C1 segment of cervical spinal cord (tissue), 14 donors: ENCODE measurements at places on chromosomes 3 and 15.

- DNase-seq: peak; percentile 79
Measured at GRCh38 chr3:126356373-126357264, 589 bp downstream of the KLF15 start.

DNA sequence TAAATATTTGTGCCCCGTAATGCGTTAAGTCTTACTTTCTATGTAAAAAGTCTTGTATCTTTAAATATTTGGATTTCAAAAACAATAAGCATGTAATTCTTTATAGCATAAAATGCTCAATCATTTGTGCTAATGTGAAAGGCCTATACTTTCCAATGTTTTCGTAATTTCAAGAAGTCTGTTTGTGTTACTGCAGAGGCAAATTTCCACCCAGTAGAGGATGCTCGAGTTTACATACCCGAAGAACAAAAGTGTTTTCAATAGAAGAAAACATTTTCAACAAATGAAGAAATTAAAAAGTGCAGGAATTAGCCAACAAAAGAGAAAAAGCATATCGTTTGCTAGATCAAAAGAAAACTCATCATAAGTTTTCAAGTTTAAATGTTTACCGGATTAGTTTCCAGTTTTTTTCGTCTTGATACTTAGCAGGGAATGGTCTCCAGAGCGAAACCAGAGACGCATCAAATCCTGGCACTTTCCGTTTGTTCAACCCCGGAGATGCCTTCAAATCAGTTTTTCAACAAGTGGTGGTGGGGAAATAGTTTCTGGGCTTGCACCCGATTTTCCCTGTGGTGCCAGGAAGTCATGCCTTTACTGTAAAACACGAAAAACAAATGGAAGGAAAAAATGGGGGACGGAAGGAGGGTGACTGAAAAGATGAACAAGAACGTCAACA lies 1.0 kb downstream of the CGGBP1 start:
- DNase-seq: no peak

- peak; percentile 78 for DNase-seq
Measured at GRCh38 chr15:68699881-68700454, 120.7 kb downstream of the ANP32A start.

- peak; percentile 42 for DNase-seq
Measured at GRCh38 chr3:44584646-44585501, at the start of gene ZNF660. Gene ZNF660 (plus strand): TSS chr3:44584964. CDS start chr3:44594194, 9,230 bp downstream.

DNA sequence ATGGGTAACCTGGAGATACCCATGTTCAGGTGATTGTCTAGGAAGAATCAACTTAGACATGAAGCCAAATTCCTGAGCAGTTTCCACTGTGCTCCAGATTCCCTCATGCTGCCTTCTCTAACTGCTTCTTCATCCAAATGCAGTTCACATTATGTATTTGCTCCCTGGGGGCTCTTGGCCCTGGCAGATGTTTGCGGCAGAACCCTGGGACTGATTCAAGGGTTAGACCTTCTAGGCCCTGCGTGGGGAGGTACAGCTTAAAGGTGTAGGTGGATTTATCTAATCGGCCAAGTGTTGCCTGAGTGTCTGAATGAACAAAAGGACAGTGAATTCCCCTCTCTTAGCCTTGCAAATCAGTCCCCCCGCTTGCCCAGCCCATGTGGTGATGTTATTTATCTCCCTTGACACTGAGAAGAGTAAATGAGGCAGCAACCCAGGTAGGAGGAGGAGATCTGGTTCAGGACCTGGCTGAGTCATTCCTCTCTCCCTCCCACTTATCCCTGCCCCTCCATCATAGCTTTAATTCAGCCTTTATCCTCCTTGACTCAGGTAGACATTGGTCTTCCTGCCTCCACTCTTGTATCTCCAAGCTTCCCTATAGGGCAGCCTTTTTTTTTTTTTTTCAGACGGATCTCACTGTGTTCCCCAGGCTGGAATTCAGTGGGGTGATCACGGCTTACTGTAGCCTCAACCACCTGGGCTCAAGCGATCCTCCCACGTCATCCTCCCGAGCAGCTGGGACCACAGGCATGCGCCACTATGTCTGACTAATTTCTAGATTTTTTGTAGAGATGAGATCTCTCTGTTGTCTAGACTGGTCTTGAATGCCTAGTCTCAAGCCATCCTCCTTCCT lies 54.8 kb downstream of the MAGEF1 start:
- DNase-seq: no peak

GRCh38 chr3:107561980-107562379 lies 39.2 kb downstream of the BBX start:
- DNase-seq: no peak

DNA sequence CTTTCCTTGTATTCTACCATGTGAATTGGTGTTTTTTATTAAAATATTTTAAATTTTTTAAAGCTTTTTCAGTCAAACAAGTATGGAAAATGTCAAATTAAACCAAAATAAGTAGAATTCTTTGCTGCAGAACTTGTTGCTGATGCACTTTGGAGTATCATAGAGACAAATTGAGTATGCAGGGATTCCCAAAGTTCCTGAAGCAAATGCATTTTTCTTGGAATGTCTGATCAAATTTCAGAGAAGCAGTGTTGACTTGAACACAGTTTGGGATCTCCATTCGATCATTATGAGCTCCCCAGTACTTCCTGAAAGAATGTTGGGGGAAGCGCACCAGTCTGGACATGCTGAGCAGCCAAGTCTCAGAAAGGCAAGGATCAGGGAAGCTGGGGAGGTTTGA lies 517.8 kb upstream of the CFAP20DC start:
- DNase-seq: no peak

- no peak for DNase-seq
Measured at GRCh38 chr3:54527521-54527920, 400.3 kb downstream of the LRTM1 start.

DNA sequence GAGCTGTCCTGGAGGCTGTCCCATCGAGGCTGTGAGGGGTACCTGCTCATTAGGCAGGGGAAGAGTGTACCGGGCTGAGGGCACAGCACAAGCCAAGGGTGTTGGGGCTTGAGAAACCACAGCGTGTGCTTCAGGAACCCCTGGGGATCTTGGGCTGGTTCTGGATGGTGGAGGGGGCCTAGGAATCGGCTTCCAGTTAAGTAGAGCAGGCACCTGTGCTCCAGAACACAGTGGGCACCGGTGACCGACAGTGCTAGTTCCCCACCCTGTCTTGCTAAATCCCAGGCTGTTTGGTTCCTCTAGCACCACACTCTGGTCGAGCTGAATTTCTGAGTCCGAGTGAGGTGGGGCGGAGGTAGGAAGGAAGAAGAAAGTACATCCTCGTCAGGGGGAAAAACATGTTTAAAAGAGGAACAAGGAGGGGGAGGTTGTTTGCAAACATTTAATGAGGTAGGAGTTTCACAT lies 29.1 kb downstream of the SLC6A6 start:
- DNase-seq: no peak

- DNase-seq: no peak
Measured at GRCh38 chr3:72065872-72066641, 281.1 kb upstream of the PROK2 start.

- DNase-seq: no peak
Measured at GRCh38 chr3:185866995-185867394, 42.2 kb upstream of the IGF2BP2 start.

DNA sequence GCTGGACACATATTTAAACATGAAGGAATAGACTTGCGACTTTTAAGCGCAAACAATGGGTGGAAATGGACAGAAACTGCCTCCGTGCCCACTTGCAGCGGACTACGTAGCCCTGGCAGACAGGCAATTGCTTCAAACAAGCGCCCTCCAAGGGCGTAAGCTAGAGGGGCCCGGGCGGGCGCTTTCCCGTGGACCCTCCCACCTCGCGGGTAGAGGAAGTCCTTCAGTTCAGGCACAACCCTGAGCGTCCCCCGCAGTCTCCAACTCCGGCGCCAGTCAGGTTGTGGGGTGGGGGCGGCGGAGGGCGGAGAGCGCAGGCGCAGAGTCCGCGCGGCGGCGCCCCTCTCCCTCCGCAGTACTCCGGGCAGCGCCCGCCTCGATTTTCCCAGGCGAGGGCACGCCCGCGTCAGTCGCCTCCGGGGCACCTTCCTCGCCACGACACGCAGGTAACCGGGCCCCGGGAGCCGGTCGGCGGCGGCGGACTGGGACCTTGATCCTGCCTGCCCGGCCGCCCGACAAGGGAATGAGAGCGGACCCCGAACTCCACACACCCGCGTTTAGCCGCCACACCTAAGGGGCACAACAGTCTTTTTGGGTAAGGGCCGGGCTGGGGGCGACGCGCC lies at the start of gene SLC35G2:
TSS of gene SLC35G2 (plus strand) at position 358 of the 623 bp plus-strand sequence. CDS start 35,335 bp downstream, outside the sequence.
- peak; percentile 69 for DNase-seq
